Fibroblast of pulmonary artery (primary cell): ENCODE measurements at places on chromosomes 16 and 17.

- DNase-seq, result peak; percentile 66
These were observed 13.5 kb upstream of the ABAT start for GRCh38 chr16:8660841-8661301.

DNA sequence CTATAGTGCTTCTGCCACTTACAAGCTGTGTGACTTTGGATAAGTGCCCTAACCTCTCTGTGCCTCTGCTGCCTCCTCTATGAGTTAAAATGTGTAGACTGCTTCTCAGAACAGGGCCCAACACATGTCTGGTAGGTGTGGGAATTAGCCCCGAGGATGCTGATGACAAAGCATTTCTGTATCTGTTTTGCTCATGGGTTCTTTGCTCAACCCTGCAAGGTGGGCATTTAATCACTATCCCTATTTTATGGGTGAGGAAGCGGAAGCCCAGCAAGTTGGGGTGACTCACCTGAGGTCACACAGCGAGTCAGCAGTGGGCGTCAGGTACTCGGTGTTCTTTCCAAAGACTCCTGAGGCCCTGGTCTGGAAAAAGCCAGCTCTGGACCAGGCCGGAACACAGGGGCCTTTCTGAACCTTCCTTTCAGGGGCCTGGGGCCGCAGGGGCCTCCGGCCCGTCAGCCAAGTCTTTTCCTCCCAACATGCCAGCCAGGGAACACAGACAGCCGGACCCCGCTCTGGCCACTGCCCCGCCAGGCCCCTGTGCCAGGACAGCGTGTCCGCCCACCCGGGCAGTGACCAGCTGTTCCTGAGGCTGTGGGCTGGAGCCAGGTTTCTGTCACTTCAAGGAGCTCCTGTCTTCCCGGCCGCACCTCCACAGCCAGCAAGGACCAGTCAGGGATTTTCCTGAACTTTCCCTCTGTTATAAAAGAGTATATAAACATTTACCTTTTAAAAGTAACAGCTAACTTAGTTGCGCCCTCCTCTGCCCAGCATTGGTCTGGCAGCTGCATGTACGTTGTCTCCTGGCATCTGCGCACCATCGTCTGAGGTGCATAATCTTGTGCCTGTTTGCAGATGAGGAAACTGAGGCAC is 62.5 kb downstream of the SREBF1 start:
- DNase-seq, result peak; percentile 51

- DNase-seq, result no peak
These were observed 48.5 kb downstream of the ARHGAP27 start for GRCh38 chr17:45384047-45384788.

DNA sequence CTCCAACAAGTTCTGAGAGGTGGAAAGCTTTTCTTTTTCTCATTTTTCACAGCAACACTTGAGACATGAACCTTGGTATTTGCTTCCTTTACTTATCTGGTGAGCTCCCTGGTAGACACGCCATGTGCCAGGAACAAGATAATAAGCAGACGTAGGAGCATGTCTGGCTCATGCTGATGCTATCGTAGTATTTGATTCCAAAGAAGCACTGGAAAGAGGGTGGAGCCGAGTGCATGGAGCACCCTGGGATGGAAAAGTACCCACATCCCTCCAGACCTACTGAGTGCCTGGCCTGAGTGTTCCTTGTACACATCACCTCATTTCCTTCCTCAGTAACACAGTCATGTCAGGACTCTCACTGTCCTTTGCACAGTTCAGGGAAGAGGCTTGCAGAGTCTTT is 231.0 kb downstream of the CBLN1 start:
- peak; percentile 59 for DNase-seq

GRCh38 chr17:41528959-41529353 is 848 bp upstream of the KRT19 start:
- no peak for DNase-seq

- DNase-seq, result no peak
These were observed 141.4 kb upstream of the MON1B start for GRCh38 chr16:77049577-77049976.

- peak; percentile 50 for DNase-seq
These were observed 49.9 kb upstream of the COX10 start for GRCh38 chr17:14019186-14019956.

DNA sequence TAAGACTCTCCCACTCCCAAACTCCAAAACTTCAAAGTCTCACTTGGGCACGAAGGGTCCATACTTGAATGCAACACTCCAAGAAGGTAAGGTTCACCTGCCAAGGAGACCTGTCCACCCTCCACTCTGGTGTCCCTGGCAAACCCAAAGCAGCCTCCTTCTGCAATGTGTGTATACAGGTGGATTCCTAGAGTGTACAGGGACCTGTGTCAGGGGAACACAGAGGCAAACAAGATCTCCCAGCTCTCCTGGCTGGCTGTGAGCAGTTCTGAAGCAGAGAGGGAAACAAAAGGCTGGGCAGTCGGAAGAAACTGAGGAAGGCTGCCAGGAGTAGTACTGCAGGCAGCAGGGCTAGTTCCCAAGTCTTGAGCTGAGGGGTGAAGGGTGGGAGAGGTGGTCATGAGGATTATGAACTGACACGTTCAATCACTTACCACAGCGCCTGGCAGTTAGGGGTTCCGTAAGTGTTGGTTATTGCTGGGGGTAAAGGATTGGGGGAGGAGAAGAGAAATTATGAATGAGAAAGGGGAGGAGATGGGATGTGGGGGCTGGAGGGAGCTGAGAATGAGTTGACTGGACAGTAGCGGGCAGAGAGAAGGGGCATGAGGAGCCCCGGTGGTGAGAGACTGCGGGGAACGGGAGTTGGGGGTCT is 795 bp downstream of the KCTD13 start:
- DNase-seq, result no peak

GRCh38 chr16:88742896-88743605 is 36.7 kb downstream of the CTU2 start:
- no peak for DNase-seq

GRCh38 chr16:47310792-47311211 is 150.1 kb downstream of the ITFG1 start:
- DNase-seq, result no peak

DNA sequence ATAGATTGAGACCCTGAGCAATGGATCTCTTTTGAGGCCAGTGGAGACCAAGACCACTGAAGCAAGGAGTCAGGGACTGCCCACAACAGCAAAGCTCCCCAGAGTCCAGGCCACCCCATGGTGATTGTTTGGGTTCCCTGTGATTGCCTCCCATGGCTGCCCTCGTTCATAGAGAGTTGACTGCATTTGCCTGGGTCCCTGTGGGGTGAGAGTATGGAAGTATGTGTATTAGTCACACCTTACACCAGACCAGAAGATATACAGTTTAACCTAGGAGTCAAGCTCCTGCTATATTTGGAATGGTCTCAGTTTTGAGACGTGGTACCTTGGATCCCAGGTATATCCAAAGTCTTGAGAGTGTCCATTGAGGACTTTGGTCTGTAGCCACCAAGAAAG is 20.2 kb downstream of the HLF start:
- no peak for DNase-seq

DNA sequence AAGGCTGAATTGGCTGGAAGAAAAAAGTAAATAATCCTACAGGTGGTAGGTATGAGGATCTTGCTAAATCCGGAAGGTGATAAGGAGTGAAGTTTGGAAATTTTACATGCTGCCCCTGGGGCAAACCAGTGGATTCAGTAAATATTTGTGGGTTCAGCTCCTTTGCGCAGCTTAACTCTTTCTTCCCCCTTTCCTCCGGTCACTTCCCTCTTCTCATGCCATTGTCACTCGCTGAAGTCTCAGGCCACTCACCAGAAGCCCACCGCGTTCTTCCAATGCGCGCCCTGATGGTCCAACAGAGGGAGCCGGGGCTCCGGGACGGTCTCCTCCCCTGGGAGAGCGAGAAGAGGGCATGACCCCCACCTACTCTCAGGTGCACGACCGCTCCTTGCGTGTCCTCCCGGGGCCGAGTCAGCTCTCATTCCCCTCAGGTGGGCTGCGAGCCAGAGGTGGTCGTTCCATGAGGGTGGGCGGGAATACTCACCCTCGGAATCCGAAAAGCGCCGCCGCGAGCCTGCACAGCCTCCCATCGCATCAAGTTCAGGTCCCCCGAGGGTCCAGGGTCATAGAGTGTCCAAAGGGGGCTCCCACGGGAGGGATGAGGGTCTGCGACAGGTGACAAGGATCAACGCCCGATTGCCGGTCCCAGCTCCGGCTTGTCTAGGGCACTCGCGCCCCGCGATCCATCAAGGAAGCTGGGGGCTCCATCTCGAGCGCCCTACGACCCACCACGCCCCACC is 474 bp downstream of the CLN3 start:
- peak; percentile 5 for DNase-seq

DNA sequence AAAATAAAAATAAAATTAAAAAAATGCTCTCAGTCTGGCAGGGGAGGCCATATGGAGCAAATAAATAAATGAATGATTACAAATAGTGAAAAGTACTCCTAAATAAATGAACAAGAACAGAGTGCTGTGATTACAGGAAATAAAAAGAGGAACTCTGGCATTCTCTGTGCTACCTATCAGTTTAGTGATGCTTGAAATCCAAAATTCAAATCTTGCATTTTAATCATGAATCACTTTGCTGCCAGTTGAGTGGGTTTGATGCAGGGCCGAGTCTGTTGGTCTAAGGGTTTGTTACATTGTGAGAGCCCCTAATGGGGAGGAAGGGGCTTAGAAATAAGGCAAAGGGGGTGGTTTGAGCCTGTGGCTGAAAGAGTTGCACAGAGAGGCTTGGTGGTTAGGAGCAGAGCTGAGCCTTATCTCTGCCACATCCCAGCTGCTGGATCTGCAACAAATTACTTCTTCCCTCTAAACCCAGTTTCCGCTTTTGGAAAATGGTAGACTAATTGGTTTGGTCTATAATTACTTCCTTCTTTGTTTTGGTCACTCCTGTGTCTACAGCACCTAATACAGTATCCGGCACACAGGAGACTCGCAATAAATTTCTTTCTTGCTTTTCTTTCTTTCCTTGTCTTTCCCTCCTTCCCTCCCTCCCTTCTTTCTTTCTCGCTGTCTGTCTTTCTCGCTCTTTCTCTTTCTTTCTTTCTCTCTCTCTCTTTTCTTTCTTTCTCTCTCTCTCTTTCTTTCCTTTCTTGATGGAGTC is 6.3 kb upstream of the ABCC1 start:
- no peak for DNase-seq

- DNase-seq, result no peak
These were observed 7.6 kb downstream of the SPNS2 start for GRCh38 chr17:4506175-4506813.

DNA sequence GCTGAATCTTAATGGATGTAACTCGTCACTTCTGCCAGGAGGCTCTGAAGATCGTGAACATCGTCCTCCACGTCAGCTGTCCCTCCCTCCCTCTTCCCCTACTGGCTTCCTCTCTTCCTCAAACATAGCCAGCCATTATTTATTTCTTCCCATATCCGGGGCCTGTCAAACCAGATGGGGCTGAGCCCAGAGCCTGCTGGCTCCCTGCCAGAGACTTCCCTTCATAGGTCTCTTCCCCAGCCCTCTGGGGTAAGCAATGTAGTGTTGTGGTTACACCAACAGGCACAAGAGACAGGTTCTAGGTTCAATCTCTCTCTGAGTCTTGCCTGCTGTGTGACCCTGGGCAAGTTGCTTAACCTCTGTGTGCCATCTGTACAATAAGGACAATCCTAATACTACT is 40.1 kb upstream of the ZFP90 start:
- DNase-seq, result peak; percentile 10

- DNase-seq, result no peak
These were observed 172.0 kb upstream of the CIBAR2 start for GRCh38 chr16:85284141-85284817.

- DNase-seq, result no peak
These were observed 59.6 kb downstream of the ZZEF1 start for GRCh38 chr17:4083187-4083586.

GRCh38 chr16:47475786-47476185 is 14.7 kb downstream of the PHKB start:
- peak; percentile 4 for DNase-seq

GRCh38 chr16:70418993-70419318 is 19.9 kb downstream of the ST3GAL2 start:
- DNase-seq, result no peak

- DNase-seq, result peak; percentile 94
These were observed 5.7 kb downstream of the CSNK1D start for GRCh38 chr17:82267575-82268379.

DNA sequence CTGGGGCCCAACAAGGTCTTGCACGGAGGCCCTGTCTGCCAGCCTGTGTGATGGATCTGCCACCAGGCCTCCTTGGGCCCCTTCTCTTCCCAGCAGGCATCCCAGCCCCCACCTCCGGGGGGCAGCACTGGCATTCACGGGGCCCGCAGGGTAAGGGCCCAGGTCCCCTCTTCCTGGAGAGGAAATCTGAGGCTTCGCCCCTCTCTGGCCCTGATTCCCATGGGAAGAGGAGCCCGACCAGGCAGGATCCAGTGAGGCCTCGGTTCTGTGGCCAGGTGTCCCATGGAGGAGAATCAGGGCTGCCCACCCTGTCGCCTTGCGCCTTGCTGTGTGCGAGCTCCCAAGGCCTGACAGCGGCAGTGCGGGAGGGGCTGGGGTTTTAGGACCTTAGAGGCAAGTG is 48.4 kb downstream of the PDPK1 start:
- DNase-seq, result no peak

GRCh38 chr17:15920758-15921239 is 24.1 kb upstream of the ADORA2B start:
- peak; percentile 100 for DNase-seq

DNA sequence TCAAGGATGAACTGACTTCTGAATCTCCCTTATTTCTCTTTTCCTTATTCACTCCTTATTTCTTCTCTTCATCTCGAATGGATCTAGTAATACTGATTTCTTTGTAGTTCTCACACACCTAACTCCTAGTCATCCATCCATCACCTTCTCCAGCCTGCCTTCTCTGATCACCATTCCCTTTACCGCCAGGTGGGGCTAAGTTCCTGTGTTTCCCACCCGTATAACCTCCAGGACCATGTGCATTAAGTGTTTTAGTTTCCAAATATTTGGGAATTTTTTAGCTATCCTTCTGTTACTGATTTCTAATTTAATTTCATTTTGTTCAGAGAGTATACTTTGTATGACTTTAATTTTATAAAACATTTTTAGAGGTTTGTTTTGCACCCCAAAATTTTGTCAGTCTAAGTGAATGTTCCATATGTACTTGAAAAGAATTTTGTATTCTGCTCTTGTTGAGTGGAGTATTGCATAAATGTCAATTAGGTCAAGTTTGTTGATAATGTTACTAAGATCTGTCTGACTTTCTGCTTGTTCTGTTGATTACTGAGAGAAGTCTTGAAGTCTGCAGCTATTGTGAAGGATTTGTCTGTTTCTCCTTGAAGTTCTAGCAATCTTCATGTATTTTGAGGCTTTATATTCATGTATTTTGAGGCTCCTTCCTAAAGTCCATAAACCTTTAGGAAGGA is 8.8 kb downstream of the BPTF start:
- DNase-seq, result no peak
